ENCODE measurements at places on chromosomes 4 and X.

- DNase-seq = no peak
These were observed 90.8 kb downstream of the SHISA3 start for GRCh38 chr4:42488114-42488513.

DNA sequence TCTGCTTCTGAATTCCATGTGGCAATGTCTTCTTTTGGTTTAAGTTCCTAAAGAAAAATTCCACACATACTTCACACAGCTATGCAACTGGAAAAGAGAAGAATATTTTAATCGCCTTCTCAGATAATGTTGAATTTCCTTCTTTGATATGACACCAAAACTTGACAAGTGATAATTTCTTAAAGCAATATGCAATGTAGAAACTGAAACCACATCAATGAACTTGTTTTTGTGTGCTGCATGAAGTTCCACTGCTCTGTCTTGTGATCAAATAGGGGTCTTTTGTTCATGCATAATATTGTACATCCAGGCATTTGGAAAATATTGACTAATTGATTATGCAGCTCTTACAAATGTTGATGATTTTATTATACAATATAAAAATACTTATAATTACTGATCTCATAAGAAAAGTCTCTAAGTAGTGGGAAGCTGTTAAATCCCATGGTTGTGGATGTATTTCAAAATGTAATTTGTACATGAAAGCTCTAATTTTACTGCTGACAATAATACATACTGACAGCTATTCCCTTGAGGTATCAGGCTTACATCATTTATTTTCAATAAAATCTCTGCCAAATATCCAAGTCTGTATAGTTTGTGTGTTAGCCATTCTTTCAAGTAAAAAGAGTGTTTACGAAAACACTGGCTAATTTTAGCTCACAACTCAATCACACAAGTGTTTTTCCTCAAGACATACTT lies 56.5 kb downstream of the AGA start:
- DNase-seq = no peak

GRCh38 chrX:130173190-130173895 lies 1.6 kb downstream of the RAB33A start:
- DNase-seq = no peak

DNA sequence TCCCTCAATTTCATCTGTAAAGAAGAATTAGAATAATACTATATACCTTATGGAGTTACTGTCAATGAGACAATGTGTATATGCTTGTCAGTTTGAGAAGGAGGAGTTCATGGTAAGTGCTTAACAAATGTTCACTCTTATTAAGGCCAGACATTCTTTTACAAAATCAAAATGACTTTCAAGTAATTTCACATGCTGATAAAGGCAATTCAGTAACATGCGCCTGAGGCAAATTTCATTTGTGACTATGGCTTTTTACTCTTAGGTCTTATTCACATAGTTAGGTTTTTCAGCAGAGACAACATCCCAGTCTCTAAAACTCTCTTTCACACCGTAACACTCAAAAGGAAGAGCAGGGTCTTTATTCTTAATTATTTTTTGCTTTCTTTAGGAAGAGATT lies 174.4 kb downstream of the CAMK2D start:
- no peak for DNase-seq

DNA sequence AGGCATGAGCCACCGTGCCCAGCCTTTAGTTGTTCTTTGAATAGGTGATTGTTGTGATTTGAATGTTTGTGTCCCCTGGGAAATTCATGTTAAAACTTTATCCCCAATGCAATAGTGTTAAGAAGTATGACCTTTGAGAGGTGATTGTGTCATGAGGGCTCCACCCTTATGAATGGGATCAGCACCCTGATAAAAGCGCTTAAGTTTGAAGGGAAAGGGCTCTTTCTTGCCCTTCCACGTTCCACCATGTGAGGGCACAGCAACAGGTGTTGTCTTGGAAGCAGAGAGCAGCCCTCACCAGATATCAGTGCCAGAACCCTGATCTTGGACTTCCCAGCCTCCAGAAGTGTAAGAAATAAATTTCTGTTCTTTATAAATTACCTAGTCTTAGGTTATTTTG lies 33.7 kb upstream of the RP2 start:
- peak; percentile 18 for DNase-seq

DNA sequence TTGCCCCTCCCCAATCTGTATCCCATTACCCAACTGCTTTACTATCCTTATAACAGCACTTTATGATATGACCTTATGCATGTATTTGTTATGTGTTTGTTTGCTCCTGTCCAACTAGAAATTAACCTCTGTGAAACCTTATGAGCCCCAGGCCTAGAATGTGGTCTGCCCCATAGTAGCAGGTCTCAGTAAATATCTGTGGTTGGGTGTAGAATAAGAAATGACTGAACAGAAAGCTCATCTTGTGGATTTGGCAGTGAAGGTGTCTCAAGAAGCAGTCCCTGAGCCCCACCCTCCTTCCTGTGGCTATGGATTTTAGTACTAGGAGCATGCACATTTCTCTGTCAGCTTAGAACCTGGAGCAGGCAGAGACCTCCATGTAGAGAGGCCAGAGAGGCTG lies 229.0 kb upstream of the LCORL start:
- DNase-seq = no peak

DNA sequence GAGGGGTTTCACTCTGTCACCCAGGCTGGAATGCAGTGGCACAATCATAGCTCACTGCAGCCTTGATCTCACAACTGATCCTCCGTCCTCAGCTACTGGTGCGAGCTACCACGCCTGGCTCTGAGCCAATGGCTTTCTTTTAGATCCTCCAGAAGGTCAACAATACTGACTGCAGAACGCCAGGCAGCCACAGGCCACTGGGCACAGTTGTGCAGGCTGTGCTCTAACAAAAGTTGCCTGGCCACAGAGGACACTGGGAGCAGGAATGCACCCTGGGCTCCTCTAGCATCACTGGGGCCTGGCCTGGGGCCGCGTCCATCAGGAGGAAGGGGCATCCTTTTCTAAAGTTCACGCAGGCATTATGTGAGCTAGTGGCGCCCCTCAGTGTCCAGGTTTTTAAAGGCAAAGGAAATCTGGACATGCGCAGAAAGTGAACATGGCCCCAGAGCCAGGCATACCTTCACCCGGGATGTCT lies 14.9 kb upstream of the PORCN start:
- DNase-seq = peak; percentile 33

GRCh38 chr4:7199129-7199725 lies 6.9 kb downstream of the SORCS2 start:
- DNase-seq = no peak

- no peak for DNase-seq
These were observed 518 bp upstream of the CNKSR2 start for GRCh38 chrX:21373637-21374162.

- DNase-seq = no peak
These were observed 16.4 kb downstream of the TMEM154 start for GRCh38 chr4:152663203-152664066.
